ENCODE measurements at places on chromosomes 13 and 19. TPM values are rescaled to one million over a fixed set of nuclear protein-coding genes. Genes with fewer than 3 reads are reported as not detected.

Gene UBE2L5
- not detected for total RNA-seq

DNA sequence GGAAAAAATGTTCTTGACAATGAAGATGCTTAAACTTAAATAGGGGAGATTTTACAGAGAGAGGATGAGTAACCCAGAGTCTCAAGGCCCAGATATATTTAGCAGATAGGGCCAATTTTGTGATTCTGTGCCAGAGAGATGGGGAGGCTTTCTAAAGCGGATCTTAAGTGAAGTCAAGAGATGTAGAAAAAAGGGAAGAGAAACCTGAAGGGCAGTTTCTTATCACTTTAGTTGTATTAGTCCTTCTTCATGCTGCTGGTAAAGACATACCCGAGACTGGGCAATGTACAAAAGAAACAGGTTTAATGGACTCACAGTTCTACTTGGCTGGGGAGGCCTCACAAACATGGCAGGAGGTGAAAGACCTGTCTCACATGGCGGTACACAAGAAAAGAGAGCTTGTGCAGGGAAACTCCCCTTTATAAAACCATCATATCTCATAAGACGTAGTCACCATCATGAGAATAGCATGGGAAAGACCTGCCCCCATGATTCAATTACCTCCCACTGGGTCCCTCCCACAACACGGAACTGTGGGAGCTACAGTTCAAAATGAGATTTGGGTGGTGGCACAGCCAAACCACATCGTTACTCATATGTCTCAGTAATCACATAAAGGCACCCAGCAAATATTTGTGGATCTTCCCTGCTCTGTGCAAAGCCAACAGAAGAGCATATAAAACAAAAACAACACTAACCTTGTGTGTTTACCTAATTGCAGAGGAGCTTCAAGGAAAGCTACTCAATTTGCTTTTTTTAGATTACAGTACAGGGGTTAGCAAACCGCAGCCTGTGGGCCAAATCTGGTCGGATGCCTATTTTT is 102.6 kb upstream of the MYCBP2 start:
- DNase-seq: no peak
- H3K36me3 ChIP-seq: no peaks in the 10 kb centered on the region
- no peak overlapping the region for H3K4me3 ChIP-seq
- H3K27me3 ChIP-seq: no peaks in the 10 kb centered on the region

DNA sequence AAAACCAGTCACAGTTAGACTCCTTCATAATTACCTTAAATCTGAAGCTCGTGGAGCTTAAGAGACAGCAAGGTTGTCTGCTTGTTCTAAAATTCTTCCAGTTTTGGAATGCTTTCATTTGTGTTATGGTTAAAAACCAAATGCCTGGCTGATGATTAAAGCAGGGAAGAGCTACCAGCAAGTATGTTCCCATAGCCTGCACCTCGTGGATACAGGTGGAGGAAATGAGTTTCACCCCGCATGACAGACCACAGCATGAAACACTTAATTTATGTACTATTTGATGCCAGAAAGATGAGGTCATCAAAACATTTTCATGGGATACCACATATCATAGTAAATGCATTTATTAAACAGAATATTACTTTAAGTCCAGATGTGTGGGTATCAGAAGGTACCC is 416 bp upstream of the DOCK9 start:
- no peaks in the 10 kb centered on the region for H3K36me3 ChIP-seq
- no peak for DNase-seq
- H3K4me3 ChIP-seq: peak overlapping the region; percentile 44

- H3K27me3 ChIP-seq: no peaks in the 10 kb centered on the region
- no peaks in the 10 kb centered on the region for H3K36me3 ChIP-seq
- no peaks in the 10 kb centered on the region for H3K4me1 ChIP-seq
- DNase-seq: no peak
- no peak overlapping the region for H3K4me3 ChIP-seq
Observed at GRCh38 chr13:54383604-54384003, 1355.0 kb downstream of the OLFM4 start.

GRCh38 chr19:45076851-45077730 is 813 bp upstream of the ZNF296 start:
- H3K27me3 ChIP-seq: no peaks in the 10 kb centered on the region
- peaks cover 10% of the 10 kb centered on the region for H3K36me3 ChIP-seq
- DNase-seq: no peak

Gene SOX21
- total RNA-seq: 0.79 TPM

DNA sequence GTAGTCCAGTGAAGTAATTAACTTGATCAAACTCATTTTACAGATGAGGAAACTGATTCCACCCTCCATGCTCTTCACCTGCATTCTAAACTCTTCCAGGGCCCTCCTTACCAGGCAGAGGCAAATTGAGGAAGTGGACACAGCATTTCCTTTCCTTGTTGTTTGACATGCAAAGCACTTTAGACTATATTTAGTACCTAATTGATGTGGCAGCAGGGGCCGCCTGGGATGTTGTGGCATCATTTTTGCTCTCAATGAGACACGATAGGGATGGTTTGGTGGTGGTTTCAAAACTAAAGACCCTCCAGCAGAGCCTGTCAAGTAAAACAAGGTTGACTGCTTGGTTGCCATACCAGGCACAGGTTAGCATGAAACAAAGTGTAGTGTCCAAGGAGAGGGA is 7.9 kb downstream of the SIPA1L3 start:
- no peaks in the 10 kb centered on the region for H3K4me1 ChIP-seq
- no peaks in the 10 kb centered on the region for H3K36me3 ChIP-seq
- no peak overlapping the region for H3K4me3 ChIP-seq
- H3K27me3 ChIP-seq: no peaks in the 10 kb centered on the region

Gene TLE6
- 4.1 TPM for total RNA-seq

Gene ZNF471
- total RNA-seq: 6.7 TPM

Gene RFPL4AL1
- not detected for total RNA-seq

DNA sequence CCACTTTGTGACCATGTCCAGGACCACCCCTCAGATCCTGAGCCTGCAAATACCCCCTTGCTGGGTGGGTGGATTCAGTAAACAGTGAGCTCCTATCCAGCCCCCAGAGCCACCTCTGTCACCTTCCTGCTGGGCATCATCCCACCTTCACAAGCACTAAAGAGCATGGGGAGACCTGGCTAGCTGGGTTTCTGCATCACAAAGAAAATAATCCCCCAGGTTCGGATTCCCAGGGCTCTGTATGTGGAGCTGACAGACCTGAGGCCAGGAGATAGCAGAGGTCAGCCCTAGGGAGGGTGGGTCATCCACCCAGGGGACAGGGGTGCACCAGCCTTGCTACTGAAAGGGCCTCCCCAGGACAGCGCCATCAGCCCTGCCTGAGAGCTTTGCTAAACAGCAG is 7.7 kb upstream of the CEACAM7 start:
- H3K36me3 ChIP-seq: no peaks in the 10 kb centered on the region
- H3K4me1 ChIP-seq: no peaks in the 10 kb centered on the region
- no peak overlapping the region for H3K4me3 ChIP-seq
- no peaks in the 10 kb centered on the region for H3K27me3 ChIP-seq
- DNase-seq: no peak

- H3K27ac ChIP-seq: no peak overlapping the region
- no peak overlapping the region for H3K4me3 ChIP-seq
- DNase-seq: no peak
- H3K4me1 ChIP-seq: no peaks in the 10 kb centered on the region
Observed at GRCh38 chr13:93286047-93286446, 59.4 kb downstream of the GPC6 start.

GRCh38 chr13:46160471-46161066 is 21.4 kb downstream of the LCP1 start:
- no peaks in the 10 kb centered on the region for H3K36me3 ChIP-seq
- no peak overlapping the region for H3K4me3 ChIP-seq
- H3K27me3 ChIP-seq: no peaks in the 10 kb centered on the region
- no peak overlapping the region for H3K27ac ChIP-seq

- no peak overlapping the region for H3K27ac ChIP-seq
- H3K27me3 ChIP-seq: no peaks in the 10 kb centered on the region
- no peak overlapping the region for H3K4me3 ChIP-seq
- H3K4me1 ChIP-seq: no peaks in the 10 kb centered on the region
Observed at GRCh38 chr13:95388420-95389079, 87.3 kb upstream of the ABCC4 start.

Gene FAM83E
- total RNA-seq: 30.0 TPM

Gene ARHGEF18
- 66.1 TPM for total RNA-seq

Gene ACER1
- not detected for total RNA-seq

DNA sequence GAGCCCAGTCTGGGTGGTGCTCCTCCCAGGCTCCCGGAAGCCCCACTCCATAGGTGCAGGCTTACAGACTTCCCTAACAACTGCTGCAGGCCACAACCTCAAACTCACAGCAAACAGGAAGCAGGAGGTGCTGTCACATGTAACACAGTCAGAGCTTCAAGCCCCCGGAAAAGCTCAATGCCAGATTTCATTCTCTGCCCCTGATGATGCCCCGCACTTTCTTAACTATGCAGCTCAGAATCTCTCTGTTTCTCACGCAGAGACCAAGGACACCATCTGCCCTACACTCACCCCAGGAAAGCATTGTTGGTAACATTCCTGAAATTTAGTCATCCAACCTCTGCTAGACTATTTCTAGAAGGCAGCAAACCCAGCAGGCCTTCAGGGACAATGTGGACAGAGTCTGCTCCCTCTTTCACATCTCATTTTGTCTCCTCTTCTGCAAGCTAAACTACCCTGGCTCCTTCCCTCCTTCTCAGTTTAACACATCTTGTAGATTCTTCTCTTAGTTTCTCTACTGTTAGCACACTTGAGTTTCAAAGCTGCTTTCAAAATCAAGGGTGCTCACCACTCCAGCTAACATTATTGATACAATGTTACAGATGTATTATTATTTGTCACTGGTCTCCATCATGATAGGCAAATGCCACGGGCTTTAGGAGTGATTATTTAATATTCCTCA is 162.5 kb downstream of the KCTD12 start:
- H3K27ac ChIP-seq: no peak overlapping the region
- no peak for DNase-seq
- H3K27me3 ChIP-seq: no peaks in the 10 kb centered on the region
- H3K4me1 ChIP-seq: peaks cover 23% of the 10 kb centered on the region
- H3K36me3 ChIP-seq: no peaks in the 10 kb centered on the region
- H3K4me3 ChIP-seq: no peak overlapping the region

Gene HSPB6
- 35.6 TPM for total RNA-seq

Gene SNAPC2
- 21.9 TPM for total RNA-seq

DNA sequence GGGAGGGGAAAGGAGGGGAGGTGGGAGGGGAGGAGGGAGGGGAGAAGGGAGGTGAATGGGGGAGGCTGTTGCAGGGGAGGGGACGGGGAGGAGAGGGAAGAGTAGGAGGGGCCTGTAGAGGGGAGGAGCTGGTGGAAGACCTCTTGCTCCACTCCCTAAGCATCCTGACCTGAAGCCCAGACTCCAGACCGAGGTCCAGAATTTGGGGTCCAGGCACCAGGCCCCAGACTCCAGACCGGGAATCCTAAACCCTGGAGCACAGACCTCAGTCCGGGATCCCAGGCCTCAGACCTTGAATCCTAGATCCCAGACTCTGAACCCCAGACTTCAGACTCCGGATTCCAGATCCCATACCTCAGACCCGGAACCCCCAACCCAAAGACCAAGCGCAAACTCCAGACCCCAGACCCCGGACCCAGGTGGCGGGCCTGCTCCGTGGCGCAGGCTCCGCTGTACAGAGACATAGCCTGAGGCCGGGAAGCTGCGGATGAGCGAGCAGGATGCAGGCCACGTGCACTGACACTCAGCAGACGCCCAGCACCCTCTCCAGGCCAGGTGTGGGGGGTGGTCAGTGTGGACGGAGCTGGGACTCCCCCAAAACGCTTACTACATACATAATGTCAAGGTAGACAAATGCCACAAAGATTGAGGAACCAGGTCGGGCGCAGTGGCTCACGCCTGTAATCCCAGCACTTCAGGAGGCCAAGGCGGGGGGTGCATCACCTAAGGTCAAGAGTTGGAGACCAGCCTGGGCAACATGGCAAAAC is 710 bp upstream of the BTBD2 start:
- peak overlapping the region; percentile 66 for H3K4me3 ChIP-seq
- peak overlapping the region; percentile 65 for H3K27ac ChIP-seq
- DNase-seq: peak; percentile 78
- peaks cover 19% of the 10 kb centered on the region for H3K4me1 ChIP-seq
- H3K27me3 ChIP-seq: no peaks in the 10 kb centered on the region
- no peaks in the 10 kb centered on the region for H3K36me3 ChIP-seq

DNA sequence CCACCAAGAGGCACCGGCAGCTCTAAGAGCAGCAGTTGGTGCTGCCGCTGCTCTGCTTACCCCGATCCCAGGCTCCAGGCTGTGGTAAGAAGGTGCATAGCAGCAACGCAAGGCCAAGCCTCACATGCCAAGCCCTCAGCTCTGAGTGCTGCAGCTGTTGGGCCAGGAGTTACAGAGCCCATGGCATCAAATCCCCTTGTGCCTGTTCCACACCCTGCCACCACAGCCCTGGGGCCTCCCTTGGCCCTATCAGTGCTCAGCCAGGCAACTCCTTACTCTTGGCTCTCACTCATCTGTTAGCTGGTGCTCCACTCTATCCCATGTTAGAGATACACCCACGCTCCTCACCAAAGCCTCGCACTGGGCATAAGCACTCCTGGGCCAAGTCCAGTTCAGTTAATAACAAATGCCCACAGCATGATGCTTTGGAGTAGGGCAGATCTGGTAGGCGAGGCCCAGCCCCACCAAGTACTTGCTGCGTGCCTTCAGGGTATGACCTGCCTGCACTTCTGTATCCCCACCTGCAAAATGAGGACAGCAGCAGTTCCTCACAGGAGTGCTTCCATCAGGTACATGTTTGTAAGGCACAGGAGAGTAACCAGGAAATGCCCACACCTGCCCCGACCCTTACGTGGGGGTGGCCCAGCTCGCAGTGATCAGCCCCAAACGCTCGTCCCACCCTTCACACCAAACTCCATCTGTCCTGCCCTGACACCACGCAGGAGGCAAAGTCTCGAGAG is 16.2 kb downstream of the AKAP8L start:
- H3K4me1 ChIP-seq: peaks cover 37% of the 10 kb centered on the region
- H3K27ac ChIP-seq: no peak overlapping the region
- no peak overlapping the region for H3K4me3 ChIP-seq
- H3K36me3 ChIP-seq: peaks cover 65% of the 10 kb centered on the region

DNA sequence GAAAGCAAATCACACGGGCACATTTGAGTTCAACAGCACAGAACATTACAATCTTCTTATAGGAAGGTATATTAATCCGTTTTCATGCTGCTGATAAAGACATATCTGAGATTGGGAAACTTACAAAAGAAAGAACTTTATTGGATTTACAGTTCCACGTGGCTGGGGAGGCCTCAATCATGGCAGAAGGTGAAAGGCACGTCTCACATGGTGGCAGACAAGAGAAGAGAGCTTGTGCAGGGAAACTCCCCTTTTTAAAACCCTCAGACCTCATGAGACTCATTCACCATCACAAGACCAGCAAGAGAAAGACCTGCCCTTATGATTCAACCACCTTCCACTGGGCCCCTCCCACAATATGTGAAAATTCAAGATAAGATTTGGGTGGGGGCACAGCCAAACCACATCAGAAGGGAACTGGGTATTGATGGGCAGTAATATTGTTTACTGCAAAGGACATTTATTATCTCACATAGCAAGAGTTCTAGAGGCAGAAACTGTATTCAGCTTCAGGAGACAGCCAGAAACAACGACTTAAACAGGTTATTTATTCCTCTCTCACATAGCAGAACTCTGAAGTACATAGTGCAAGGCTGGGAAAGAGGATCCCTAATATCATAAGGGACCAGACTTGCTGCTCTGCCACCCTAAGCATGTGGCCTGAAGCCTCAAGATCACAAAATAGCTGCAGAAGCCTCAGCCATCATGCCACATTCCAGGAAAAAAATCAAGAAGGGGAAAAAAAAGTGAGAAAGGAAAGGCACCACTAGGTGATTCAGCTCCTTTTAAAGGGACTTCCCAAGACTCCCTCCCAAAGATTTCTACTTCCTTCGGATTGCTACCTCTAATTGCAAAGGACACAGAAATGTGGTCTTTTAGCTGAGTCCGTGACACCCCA is 23.1 kb downstream of the FXYD5 start:
- H3K36me3 ChIP-seq: no peaks in the 10 kb centered on the region
- H3K4me3 ChIP-seq: no peak overlapping the region
- no peak overlapping the region for H3K27ac ChIP-seq
- DNase-seq: no peak
- H3K27me3 ChIP-seq: no peaks in the 10 kb centered on the region

Gene IGFL1
- not detected for total RNA-seq
